ENCODE measurements at places on chromosomes 7 and 10.

DNA sequence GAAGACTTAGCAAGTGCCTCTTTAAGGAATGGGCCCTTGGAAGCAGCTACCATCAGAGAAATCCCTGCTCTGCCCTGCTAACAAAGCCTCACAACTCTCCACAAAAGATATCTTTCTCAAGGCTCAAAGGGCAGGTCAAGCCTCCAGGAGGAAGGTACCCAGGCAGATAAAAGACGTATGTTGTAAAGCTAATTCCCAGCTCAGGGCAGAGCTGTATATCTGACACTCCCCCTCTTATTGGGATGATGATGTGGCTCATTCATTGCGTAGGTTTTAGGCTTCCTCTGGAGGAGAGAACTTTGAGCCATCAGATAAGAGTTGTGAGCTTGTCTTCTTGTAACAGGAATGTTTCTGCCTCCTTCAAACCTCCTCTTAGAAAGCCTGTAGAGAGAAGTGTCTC, 145.4 kb downstream of the CALN1 start:
- no peak for DNase-seq

GRCh38 chr10:71004176-71005075, 116.1 kb upstream of the PCBD1 start:
- no peak for DNase-seq

DNA sequence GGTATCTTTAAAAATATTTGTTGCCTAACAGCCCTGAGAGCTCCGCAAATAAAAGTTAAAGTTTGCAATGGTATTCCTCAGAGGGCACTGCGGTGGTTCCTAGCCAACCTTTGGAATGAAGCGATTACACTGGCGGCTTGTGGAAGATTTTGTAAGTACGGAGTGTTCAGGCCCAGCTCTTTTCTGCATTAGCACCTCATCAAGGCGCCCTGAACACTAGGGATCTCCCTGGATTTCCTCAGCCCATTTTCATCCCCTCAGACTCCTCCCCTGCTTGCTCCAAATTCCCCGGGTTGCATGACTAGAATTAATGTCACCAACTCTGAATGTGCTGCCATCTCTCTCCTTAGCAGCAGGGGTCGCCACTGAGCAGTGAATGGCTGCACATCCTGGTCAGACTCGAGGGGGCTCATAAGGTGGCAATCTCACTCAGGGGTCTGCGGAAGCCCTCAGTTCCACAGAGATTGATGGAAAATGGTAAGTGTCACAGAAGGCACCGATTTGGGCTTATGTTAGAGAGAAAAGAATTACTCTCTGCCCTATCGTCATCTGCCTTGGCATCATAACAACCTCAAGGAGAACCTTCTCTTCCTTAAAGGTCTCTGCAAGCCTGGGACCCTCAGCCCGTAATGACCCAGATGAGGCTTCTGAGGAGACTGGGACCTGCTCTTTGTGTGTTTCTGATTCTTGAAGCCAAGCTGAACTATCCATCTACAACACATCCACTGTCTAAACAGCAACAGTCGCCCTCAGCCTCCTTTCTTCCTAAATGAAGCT, 262.8 kb upstream of the AOAH start:
- peak; percentile 63 for DNase-seq

GRCh38 chr10:119391440-119392251, 150.9 kb downstream of the RGS10 start:
- no peak for DNase-seq

DNA sequence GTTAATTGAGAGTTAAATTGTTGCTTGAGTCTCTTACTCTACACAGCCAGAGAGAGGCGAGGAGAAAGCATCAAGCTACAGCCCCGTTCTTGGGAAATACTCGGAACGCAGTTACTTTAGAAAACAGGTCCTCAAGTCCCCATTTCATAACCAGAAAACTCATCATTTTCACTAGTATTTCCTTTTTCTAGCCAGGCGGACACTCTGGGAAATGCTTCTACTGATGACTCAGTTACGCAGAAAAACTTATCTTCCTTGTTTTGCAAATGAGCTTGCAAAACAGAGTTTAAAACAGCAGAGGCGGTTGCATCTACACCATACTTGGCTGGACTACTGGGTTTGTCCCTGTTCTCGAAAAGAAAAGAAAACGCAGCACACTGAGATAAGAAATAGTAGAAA, 111.4 kb upstream of the FGFR2 start:
- DNase-seq: no peak

DNA sequence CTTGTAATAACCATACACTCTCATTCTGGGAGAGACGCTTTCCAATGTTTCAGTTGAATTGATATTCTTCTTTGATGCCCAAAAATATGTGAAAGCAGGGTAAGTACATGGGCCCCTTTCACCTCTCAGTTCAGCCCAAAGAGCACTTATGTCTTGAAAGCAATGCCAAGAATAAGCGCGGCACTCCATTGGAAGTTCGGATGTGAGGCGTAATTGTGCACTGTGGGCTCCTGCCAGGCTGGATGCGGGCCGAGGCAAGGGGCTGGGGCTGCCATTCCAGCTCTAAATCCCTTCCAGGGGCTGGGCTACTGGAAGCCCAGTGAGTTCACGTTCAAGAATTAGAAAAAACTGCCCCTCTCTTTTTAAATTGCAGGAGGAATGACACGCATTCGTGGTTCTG, 113.8 kb downstream of the EBF3 start:
- no peak for DNase-seq

GRCh38 chr10:113552701-113553100, at the start of gene HABP2:
Gene HABP2 (plus strand): TSS chr10:113553053. CDS start chr10:113553122, 69 bp downstream.
- DNase-seq: no peak

DNA sequence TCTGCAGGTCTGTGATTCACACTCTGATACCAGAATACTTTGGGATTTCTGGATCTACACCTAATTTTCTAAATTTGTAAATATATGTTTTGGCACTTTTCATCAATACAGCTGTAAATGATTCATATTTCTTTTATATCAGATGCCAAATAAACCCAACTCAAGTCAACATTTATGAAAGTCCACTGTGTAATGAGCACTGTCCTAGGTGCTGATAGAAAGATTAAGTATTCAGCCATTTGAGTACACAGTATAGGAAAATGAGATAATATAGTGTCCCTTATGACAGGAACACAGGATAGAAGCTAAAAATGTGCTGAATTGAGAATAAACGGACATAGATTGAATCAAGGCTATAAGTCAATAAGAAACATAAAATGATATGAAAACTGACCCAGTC, 6.4 kb downstream of the ANXA7 start:
- DNase-seq: no peak

GRCh38 chr7:18624459-18624858, 128.9 kb downstream of the HDAC9 start:
- no peak for DNase-seq

DNA sequence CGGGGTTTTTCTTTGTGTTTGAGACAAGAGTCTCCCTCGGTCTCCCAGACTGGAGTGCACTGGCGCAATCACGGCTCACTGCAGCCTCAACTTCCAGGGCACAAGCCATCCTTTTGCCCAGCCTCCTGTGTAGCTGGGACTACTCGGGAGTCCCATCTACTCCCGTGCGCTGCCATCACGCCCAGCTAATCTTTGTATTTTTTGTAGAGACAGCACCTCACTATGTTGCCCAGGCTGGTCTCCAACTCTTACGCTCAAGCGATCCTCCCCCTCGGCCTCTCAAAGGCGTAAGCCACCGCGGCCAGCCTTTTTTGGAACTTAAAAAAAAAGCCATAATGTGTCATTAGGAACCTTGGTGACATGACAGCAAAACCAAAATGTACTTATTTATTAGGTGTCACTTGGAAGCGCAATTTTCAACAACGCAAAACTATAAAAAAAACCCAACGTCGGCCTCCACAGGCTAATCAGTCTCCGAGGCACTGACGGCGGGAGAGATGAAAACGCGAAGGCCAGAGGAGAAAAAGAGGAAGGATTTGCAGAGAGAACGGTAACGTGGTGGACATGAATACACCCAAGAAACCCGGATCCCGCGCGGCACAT, 911 bp upstream of the HNRNPH3 start:
- no peak for DNase-seq

DNA sequence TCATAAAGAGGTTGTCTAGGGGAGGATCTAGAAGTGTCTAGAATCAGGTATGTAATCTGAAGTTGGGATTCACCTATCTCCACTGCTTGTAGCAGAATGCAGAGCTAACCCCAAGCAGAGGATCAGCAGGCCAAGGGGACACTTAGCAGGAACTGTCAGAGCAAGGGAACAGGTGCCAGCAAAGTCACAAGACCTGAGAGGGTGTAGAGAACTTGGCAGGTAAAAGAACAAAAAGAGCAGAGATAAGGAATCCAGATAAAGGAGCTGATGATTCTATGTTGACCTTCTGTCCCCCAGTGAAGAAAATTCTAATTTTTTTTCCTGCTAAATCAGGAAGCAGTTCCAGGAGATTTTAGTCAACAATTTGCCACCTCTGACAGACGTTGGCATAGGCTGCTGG, 91.4 kb upstream of the CCDC71L start:
- DNase-seq: no peak

DNA sequence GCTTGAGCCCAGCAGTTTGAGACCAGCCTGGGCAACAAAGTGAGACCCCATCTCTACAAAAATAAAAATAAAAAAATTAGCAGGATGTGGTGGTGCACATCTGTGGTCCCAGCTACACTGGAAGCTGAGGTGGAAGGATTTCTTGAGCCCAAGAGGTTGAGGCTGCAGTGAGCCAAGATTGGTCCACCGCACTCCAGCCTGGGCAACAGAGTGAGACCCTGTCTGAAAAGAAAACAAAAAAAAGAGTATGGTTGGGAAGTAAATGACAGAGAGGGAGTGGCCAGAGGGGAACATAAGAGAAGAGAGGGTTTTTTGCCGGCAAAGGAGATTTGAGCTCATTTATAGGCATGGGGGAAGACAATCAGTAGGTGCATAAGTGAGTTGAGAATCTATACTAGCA, 19.7 kb downstream of the PLXDC2 start:
- DNase-seq: no peak

GRCh38 chr10:107215681-107216080, 51.2 kb upstream of the SORCS1 start:
- DNase-seq: no peak

DNA sequence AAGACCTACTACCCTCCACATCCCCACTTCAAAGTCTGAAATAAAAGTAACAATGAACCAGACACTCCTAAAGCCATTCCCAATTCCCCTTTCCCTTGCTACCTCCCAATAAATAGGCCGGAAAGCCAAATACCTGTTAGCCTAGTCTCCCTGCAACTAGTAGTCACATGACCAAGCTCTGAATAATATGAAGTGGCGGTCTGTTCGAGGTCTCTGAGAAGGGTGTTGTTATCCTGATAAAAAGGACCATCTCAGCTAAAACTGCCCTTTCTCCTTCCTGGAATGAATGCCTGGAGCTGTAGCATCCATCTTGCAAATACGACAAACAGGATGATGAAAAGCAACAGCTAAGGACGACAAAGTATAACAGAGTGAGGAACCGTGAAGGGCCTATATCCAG, 6.0 kb downstream of the KIF5B start:
- no peak for DNase-seq

- DNase-seq: no peak
Observed at GRCh38 chr7:29044554-29044953, 86.4 kb upstream of the TRIL start.

GRCh38 chr10:87054373-87055295, 34.5 kb downstream of the FAM25A start:
- peak; percentile 76 for DNase-seq

Measured in D341Med (cell line).